WERI-Rb-1 (cell line): ENCODE measurements at places on chromosomes 7 and 10.

DNA sequence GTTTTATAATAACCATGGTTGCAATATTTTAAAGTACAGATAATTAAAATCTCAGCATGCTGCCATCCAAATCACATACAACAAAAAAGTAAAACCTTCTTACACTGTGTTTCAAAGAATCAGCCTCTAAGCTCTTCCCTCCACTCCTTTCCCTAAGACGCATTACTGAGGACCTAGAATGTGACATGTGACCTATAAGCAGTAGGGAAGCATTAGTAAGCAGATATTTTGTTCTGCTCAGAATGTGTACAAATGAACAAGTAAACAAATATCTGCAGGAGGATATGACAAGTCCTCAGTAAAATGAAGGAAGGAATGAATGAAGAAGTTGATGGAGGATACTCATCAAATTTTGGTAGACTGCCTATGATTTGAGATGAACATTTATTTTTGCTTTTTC lies 49.1 kb downstream of the RAB11FIP2 start:
- no peak for DNase-seq

DNA sequence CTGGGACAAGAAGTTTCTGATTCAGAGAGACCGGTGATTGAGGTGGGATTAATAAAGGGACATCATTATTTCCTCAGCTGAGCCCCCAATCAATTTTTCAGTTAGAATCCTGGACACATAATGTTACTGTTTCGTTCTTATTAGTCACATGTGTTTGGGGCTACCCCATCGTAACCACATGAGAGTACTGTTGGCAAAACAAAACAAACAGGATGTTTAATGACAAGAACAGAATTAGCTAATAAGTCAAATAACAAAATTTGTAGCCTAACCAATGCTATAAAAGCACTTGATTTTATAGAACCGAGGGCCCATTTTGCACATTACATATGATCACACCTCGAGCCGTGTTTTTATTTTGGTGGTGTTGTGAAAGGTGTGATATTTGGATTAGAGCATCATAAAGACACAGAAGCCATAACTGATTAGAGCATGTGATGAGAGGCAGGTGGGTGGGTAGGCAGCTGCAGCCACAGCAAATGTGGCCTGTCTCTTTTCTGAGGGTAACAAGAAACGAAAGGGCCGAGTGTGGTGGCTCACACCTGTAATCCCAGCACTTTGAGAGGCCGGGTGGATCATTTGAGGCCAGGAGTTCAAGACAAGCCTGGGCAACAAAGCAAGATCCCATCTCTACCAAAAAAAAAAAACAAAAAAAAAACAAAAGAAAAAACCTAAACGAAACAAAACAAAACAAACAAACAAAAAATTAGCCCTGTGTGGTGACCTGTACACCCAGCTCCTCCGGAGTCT lies 1.8 kb upstream of the VWC2 start:
- DNase-seq = no peak

- DNase-seq = no peak
Observed at GRCh38 chr10:6465437-6465836, 114.6 kb downstream of the PRKCQ start.

DNA sequence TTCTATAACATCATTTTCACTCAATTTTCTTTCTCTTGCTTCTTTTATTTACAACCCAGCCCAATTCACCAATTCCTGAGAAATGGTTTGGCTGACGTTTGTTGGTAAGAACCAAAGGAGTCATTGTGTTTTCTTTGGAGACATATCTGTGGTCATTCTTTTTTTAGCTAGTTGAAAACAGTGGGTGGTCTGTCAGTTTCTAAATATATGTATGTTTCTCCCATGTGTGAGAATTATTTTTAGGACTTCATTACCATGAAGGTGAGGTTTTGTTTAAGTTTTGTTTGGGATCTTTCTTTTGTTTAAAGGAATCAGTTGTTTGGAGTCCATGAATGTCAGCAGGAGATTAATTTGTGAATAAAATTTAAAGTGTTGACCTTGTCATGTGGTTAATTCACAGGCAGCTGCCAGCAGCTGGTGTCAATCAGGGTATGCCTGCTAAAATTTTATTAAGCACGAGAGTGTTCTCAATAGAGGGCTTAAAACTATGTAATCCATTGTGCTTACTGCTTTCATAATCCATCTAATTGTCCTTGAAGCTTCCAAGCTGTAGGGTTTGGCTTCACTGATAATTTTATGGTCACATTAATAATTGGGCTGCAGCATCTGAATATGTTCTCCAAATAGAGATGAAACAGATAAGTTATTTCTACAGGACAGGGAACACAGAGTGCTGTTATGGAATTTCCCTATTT lies 38.7 kb downstream of the INSYN2A start:
- no peak for DNase-seq

- no peak for DNase-seq
Observed at GRCh38 chr7:100509231-100509630, 25.5 kb downstream of the NYAP1 start.

DNA sequence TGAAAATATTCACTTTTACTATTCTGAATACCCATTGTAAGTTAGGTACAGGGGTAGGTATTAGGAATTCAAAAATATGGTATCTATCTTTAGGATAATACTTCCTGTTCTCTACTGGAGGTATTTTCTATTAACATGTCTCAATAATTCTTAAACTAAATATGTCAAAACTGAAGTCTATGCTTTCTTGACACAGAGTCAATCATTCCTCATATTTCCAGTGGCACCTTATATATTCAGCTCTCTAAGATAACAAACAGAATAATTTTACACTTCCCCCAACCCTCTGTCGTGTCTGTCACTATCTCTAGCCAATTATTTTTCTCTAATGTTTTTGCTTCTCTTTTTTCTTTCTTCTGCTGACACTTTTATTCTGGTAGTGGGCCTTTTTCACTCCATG lies 138.9 kb downstream of the TMEM26 start:
- no peak for DNase-seq

- DNase-seq = no peak
Observed at GRCh38 chr7:106717955-106718871, 57.3 kb upstream of the CCDC71L start.

- DNase-seq = no peak
Observed at GRCh38 chr10:80506189-80506575, 31.5 kb upstream of the SH2D4B start.

- DNase-seq = no peak
Observed at GRCh38 chr10:86359111-86359510, 7.5 kb downstream of the GRID1 start.

GRCh38 chr7:73888959-73889358 lies 28.0 kb downstream of the TMEM270 start:
- DNase-seq = no peak

DNA sequence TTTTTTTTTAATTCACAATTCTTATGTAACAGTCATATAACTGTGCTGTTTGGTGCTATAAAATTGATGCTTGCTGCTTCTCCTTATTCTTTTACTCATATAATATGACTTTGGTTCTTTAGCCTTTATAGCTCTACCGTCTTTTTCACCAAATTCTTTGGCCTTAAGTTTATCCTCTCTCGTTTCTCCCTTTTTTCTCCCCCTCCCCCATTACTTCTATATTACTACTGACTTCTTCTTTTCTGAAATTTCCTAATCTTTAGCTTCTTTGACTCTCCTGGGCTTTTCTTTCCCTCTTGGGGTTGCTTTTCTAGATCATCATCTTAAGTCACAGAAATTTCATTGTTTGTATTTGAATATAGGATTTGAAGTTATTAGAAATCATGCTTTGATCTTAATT lies 3.8 kb downstream of the BCCIP start:
- no peak for DNase-seq

GRCh38 chr7:136941816-136942215 lies 73.4 kb downstream of the CHRM2 start:
- DNase-seq = no peak
